Activated B cell treated with CpG ODN at 0.5 μM for 24 hours (primary cell): ENCODE measurements at places on chromosomes 2 and 18. TPM values are rescaled to one million over a fixed set of nuclear protein-coding genes. Genes with fewer than 3 reads are reported as not detected.

GRCh38 chr2:101546376-101547058, 71.6 kb upstream of the RFX8 start:
- DNase-seq = no peak
- H3K4me3 ChIP-seq = no peak overlapping the region
- H3K4me1 ChIP-seq = no peaks in the 10 kb centered on the region
- no peaks in the 10 kb centered on the region for H3K27me3 ChIP-seq

GRCh38 chr2:64277101-64277849, 133.1 kb upstream of the PELI1 start:
- no peak for DNase-seq

DNA sequence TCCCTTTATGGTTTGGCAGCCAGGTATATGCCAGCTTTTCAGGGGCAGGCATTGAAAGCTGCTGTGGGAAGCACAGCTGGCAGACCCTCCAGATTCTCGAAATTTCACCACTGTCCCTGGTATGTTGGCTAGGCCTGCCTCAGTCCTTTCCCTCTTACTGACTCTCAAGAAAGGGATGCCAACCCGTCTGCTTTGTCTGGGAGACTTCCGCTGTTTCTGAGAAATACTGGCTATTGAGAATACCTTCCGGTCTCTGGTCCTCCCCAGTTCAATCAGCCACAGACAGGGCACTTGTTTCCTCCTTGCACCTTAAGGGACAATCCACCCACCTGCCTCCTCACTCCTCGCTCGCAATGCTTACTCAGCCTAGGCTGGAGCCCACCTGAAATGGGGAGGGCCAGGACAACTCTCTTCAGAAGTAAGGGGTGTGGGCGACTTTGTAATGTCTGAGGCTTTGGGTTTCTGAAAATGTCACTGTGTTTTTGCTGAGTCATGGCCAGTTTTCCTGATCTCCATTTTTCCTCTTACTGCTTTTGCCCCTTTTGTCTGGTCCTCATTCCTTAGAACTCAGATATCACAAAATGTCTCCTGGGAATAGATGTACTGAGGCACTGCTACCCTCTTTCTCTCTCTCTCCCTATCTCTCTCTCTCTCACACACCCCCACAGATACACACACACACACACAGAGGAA, 571.1 kb downstream of the TNS1 start:
- peaks cover 2% of the 10 kb centered on the region for H3K4me1 ChIP-seq
- no peak overlapping the region for H3K4me3 ChIP-seq

DNA sequence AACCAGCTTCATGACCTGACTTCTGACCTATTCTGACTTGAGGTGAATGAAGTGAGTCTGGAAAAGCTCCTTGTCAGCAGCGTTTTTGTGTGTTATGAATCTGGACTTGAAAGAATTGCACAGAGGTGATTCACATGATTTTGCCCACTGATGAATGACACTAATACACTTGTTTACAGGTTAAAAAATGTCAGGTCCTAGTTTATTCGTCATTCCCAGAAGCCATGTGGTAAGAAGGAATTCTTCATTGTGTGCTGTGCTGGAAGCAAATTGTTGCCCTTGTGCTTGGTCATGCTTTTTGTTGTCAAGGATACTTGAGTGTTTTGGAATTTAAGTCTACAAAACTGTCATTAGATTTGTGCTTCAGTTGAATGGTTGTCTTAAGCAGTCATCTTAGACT, 15.5 kb downstream of the SEC11C start:
- no peak overlapping the region for H3K27ac ChIP-seq
- H3K27me3 ChIP-seq = no peaks in the 10 kb centered on the region
- no peak overlapping the region for H3K4me3 ChIP-seq
- peaks cover 85% of the 10 kb centered on the region for H3K36me3 ChIP-seq
- no peaks in the 10 kb centered on the region for H3K4me1 ChIP-seq

DNA sequence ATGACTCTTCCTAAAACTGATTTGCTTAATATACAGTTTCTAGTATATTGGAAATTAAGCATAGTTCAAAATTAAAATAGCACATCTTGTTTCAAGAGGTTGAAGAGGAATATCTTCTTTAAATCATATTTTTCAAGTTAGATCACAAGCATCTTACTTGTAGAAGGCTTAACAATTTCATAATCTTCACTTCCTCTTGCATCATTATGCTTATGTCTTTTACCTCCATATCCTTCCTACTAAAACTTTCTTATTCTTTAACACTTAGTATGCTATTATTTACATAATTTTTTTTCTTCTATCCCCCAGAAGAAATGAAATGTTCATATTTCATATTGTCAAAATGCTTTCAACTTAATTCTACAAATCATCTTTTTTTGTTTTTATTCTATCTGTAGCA, 1354.9 kb upstream of the TMEFF2 start:
- H3K36me3 ChIP-seq = no peaks in the 10 kb centered on the region
- H3K4me1 ChIP-seq = no peaks in the 10 kb centered on the region
- no peak for DNase-seq
- no peaks in the 10 kb centered on the region for H3K27me3 ChIP-seq
- H3K4me3 ChIP-seq = no peak overlapping the region

DNA sequence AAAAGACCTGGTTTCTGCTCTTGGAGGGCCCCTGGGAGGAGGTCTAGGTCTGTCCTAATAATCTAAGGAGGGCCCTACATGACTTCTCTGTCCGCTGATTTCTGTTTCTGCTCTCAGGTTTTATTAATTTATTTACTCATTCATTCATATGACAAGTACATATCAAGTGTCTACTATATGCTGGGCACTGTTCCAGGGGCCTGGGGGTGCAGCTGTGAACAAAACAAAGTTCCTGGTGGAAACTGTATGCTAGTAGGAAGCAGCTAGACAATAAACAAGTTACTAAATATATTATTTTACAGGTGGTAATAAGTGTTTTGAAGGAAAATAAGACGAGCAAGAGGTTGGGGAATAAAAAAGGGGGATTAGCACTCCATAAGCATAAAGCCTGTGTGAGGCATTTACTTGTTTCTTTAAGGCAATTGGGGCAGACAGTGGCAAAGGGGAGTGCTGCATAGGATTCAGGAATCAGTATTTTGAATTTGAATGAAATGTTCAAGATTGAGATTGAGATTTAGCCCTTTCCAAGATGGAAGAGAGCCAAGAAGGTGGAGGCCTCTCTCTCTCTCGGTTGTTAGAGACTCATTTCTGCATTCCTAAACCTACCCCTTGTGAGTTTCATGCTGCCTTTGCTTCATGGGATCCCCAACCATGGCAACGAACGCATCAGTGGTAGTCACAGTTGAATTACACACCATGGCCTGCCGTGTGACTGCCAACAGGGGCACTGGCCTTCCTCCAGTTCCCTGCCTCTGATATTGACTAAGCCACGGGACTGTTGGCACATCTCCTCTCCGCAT, 28.3 kb downstream of the DRC1 start:
- no peaks in the 10 kb centered on the region for H3K36me3 ChIP-seq
- H3K4me1 ChIP-seq = no peaks in the 10 kb centered on the region
- no peak for DNase-seq
- H3K27ac ChIP-seq = no peak overlapping the region
- H3K27me3 ChIP-seq = peaks cover 9% of the 10 kb centered on the region
- H3K4me3 ChIP-seq = no peak overlapping the region

DNA sequence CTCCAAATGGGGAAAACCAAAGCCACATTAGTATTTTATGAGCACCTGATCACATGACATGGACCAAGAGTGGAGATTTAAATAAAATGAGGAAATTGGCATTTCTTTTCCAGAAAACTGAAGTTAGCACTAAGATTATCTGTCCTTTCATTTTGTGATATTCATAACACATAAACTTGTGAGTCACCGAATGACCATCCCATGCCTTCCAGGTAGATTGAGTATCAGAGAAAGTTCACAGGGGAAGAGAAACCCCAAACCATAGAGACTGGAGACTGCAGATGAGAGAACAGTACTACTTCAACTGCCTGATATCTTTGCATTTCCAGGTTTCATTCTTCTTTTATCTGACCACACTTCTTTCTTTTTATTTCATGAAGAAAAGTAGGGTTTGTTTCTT, 176.3 kb upstream of the LRP1B start:
- DNase-seq = no peak
- no peak overlapping the region for H3K27ac ChIP-seq
- H3K4me1 ChIP-seq = no peaks in the 10 kb centered on the region
- H3K27me3 ChIP-seq = no peaks in the 10 kb centered on the region
- H3K4me3 ChIP-seq = no peak overlapping the region

Gene SLC16A14
- total RNA-seq = 2.9 and 3.7 TPM in 2 replicates
